Subcutaneous adipose tissue (tissue), 4 donors: ENCODE measurements at places on chromosomes 12 and 14. TPM values are rescaled to one million over a fixed set of nuclear protein-coding genes. Genes with fewer than 3 reads are reported as not detected.

Gene TMTC1
- 70.7 TPM for total RNA-seq

Gene C1QL4
- not detected for total RNA-seq

Gene STYK1
- not detected for total RNA-seq

Gene TMEM229B
- 2.2 TPM for total RNA-seq

Gene STAB2
- not detected for total RNA-seq

Gene CLEC1B
- total RNA-seq = not detected
